ENCODE measurements at places on chromosomes 5 and 9.

GRCh38 chr9:104144336-104144735 lies 50.2 kb downstream of the SMC2 start:
- DNase-seq, result no peak

GRCh38 chr9:83312537-83312936 lies 225.7 kb downstream of the FRMD3 start:
- DNase-seq, result no peak

DNA sequence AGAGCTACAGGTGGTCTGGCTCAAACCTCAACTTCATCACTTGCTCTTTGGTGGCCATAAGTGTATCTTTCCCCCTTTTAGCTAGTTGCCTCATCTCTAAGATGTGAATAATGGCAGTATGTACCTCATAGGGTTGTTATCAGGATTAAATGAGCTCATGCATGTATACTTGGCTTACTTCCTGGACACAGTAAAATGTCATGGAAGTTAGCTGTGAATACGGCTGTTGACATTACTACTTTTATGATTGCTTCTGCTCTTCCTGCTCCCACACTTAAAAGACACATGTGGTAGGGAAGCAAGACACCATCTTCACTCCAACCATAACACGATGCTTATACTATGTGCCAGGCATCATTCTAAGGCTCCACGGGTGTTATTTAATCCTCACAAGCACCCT lies 114.5 kb upstream of the GPR151 start:
- DNase-seq, result no peak

- DNase-seq, result no peak
Observed at GRCh38 chr9:16974436-16974835, 104.0 kb upstream of the BNC2 start.

- DNase-seq, result peak; percentile 9
Observed at GRCh38 chr5:17916446-17916845, 282.2 kb downstream of the TAF11L14 start.

DNA sequence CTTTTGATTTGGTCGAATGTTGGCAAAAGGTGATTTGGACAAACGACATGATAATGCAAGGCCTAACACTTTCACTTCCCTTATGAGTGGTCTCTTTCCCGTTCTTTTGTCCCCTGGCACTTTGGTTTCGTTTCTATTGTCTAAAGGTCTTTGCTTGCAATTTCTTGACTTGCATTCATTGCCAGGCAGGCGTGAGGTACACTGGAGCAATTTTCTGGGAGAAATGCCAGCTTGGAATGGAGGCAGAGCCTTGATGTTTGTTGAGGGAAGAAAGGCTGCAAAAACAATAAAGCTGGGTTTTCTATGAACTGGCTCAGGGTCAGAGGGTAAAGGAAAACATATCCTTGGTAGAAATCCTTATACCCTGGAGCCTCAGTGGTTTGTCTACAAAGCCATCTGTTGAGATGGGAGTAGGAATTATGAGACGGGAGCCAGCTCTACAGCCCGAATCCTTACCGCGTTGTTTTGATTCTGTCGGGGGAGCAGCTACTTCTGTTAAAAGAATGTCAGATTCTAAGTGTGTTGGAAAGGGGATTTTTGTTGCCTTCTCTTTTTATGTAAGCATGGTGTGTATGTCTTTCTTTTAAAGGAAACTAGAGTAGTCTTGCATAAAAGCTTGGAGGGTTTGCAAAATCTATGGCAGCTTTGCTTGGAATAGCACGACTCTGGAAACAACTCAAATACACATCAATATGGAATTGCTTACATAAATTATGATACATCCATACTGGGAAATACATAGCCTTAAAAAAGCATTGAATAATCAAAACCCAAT lies 158.9 kb downstream of the RMI1 start:
- DNase-seq, result no peak

DNA sequence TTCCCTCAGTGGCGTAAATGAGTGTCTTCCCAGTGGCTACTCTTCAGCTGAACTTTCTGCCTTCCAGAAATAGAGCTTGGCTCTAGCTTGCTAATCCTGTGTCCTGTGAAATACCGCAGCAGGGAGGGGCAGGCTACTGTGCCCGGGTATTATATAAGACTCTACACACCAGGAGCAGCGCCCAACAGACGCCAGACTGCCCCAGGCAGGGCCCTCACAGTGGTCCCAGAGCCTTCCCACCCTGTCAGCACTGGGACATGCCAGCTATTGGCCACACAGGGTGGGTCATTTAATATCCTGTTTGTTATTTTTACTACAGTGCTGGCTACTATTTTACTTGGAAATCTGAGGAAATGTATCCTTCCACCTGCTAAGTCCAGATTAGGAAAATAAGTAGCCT lies 121.0 kb downstream of the FEM1C start:
- no peak for DNase-seq

GRCh38 chr5:123422433-123423277 lies 548 bp downstream of the CEP120 start:
- DNase-seq, result peak; percentile 50

- peak; percentile 85 for DNase-seq
Observed at GRCh38 chr5:66896171-66896570, 300.0 kb downstream of the MAST4 start.

DNA sequence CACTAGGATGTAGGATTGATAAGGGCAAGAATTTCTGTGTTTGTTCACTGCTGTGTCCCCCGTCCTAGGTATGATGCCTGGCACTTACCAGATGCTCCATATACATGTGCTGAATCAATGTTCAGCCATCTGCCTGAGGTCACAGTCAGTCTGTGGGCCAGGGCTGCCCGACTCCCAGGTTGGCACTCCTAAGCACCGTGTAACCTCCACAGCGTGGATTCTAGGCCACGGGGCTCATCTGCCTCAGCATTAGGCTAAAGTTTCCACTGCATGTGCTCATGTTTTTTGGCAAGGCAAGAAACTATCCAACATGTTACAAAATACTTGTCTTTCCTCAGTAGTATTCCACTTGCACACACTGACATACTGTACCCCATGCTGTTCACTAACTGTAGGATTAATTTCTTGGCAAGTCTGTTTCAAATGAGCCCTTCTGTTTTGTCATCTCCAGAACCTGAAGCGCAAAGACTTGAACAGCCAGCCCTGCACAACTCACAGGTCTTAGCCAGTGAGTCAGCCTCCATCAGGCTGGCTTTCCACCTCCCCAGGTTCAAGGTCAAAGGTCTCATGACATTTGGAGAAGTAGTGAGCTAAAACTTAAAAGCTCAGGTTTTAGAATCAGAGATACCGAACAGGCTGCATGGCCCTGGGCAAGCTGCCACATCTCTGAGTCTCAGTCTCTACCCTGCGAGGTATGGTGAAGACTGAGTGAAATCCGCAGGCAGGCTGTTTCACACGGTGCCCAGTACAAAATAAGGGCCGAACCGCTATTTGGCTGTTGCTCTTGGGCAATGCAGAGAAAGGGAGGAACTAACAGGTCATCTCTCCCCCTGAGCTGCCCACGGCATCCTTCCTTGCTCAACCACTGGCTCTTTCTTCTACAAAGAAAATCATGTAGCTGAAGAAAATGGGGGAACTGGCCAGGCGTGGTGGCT lies 7.2 kb downstream of the TOR1A start:
- DNase-seq, result peak; percentile 76

DNA sequence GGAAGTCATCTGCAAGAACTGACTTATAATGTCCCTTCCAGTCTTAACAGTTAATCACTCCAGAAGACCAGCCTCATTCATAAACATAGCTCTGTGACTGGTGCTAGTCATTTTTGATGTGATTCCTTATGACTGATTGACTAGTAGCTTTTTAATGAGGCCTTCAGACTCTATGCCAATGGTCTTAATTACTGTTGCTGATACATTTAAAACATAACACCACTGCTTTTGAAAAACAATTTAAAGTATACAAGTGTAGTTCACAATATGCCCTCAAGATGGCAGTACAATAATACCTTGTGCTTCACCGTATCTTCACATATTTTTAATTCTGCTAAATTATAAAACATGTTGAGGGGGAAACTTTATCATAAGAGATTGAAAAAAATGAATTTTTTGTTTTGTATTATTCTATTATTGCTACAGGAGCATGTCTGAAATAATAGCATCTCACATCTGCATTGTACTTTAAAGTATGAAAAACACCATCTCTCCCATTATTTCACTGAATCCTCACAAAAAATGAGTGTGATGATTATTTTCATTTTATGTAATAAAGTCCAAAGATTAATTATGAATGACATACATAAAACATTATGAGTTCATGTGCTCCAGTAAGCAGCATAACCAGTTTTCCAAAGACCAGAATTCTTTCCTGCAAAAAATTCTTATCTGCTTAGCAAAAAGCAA lies 55.2 kb upstream of the SHISAL2B start:
- DNase-seq, result peak; percentile 65

DNA sequence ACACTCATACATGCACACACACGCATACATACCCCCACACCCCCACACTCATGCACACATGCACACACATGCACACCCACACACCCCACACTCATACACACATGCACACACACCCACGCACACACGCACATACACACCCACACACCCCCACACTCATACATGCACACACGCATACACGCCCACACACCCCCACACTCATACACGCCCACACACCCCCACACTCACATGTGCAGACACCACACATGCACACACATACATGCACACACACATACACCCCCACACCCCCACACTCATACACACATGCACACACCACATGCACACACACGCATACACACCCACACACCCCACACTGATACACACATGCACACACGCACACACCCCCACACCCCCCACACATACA lies 118.3 kb downstream of the COL5A1 start:
- DNase-seq, result no peak

GRCh38 chr9:29213417-29214153 lies 1640.3 kb upstream of the C9orf72 start:
- no peak for DNase-seq

- no peak for DNase-seq
Observed at GRCh38 chr5:135189024-135189423, 155.0 kb upstream of the PITX1 start.

DNA sequence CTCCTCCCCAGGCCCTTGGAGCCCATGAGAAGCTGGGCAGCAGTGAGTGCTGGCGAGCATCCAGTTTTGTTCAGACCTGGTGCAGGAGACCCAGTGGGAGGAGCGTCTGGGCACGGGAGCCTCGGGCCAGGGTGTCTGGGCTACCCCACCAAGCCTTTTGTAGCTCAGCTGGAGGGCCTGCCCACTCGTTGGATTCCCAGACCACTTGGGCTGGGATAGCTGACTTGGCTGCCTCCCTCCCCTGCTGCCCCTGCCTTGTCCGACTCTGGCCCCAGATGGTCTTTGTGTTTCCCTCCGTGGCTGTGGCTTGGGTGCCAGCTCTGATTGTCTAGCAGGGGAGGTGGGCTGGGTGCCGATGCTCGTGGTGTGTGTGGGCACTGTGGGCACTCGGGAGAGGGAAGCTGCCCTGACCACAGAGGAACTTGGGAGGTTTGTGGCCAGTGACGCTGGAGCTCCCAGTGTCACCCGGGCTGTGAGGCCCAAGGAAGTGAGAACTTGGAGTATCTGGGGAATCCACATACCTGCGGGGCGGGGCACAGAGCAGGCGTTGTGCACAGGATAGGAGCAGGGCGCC lies 47.3 kb downstream of the WNK2 start:
- peak; percentile 11 for DNase-seq

DNA sequence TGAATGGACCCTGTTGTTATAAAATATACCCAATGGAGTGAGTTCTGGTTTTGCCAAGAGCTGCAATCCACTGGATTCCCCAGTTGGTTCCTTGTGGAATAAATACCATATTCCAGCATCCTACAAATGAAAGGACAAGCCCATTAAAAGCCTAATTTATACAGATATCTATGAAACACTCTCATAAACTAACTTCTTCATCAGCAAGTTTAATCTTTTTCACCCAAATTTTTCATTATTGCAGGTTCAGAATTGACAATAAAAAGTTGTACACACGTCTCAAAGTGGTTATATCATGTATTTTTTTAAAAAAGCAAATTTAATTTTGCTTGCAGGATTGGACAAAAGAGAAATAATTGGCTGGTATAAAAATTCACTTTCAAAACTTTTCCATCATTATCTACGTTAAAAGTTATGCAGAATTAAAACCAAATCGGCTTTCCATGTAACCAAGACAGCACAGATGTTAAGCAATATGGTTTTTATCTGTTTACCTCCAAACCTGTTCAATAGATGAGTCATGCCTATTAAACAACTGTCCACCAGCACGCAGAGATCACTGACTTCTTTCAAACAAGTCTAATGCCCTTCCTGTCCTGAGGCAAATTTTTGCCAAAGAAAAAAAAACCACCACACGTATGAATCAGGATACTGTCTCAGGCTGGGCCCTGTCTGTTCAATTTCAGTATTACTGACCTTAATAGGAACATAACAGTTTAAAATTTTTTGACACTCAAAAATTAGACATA lies 42.5 kb downstream of the CEMIP2 start:
- peak; percentile 64 for DNase-seq

GRCh38 chr5:91937121-91937520 lies 554.0 kb upstream of the ARRDC3 start:
- DNase-seq, result no peak

GRCh38 chr9:89097219-89097618 lies 81.4 kb downstream of the SHC3 start:
- no peak for DNase-seq

GRCh38 chr9:98811051-98811650 lies 3.7 kb downstream of the GALNT12 start:
- DNase-seq, result no peak

GRCh38 chr5:38104497-38105230 lies 153.7 kb upstream of the EGFLAM start:
- peak; percentile 36 for DNase-seq

GRCh38 chr5:56102889-56103288 lies 108.1 kb upstream of the IL6ST start:
- DNase-seq, result no peak

DNA sequence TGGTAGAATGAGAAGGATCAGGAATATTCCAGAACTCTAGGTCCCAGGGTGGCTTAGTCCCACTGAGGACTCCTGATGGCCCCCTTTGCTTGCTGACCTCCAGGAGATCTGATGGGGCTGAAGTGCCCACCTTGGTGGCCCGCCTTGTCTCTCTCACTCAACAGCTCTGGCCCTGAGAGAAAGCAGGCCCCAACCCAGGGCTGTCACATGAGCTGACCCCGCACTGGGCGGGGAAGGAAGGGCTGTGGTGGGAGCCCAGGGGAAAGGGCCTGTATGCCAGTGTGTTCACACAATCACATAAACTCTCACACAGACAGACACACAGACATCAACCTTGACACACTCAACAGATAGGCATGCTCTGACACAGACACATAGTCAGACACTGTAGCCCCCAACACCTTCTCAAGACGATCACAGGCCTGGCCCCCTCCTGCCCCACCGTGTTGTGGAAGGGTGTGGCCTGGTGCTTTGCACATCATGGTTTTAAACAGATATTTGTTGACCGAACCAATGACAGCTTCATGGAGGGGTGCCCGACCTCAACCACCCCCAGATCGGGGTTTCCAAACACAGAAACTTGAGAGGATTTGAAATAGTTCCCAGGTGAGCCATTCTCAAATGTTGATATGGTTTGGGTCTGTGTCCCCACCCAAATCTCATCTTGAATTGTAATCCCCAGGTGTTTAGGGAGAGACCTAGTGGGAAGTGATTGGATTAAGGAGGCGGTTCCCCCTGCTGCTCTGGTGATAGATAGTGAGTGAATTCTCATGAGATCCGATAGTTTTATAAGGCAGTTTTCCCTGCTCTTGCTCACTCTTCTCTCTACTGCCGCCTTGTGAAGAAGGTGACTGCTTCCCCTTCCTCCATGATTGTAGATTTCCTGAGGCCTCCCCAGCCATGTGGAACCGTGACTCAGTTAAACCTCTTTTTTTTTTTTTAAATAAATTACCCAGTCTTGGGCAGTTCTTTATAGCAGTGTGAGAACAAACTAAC lies 48.5 kb upstream of the HAND1 start:
- no peak for DNase-seq
